ENCODE measurements at places on chromosomes 5 and 9.
A peak's percentile ranks its signal among the peaks of the same experiment; 100 is the strongest.

GRCh38 chr5:2186472-2187015, 303.8 kb upstream of the IRX4 start:
- no peak for DNase-seq

DNA sequence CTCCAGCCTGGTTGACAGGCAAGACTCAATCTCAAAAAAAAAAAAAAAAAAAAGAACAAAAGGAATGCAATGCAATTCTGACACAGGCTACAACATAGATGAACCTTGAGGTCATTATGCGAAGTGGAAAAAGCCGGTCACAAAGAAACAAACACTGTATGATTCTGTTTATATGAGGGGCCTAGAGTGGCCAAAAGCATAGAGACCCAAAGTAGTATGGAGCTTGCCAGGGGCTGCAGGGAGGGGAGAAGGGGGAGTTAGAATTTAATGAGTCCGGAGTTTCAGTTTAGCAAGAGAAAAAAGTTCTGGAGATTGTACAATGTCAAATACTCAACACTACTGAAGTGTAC, 33.2 kb upstream of the ASS1 start:
- no peak for DNase-seq

DNA sequence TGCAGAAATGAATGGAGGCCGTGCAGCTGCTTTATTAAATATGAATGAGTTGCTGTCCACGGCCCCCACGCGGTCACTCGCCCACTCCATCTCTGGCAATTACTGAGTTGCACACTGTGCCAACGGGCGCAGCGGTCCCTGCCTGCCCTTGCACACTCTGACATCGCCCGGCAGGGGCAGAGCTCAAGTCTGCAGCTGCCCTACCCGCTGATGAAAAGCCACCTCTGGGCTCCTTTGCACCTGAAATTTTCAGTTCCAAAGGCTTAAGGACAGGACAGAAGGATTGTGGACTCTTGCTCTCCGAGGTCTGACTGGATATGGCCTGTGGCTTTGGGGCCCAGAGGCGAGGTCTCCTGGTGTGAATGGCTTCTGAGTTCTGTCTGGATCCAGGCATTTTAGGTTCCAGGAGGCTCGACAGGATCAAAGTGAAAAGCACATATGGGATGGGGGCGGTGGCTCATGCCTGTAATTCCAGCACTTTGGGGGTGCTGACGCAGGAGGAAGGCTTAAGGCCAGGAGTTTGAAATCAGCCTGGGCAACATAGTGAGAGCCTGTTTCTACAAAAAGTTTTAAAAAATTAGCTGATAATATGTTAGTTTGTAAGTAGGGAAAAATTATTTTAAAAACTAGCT, 201.8 kb downstream of the PAX5 start:
- DNase-seq: no peak

DNA sequence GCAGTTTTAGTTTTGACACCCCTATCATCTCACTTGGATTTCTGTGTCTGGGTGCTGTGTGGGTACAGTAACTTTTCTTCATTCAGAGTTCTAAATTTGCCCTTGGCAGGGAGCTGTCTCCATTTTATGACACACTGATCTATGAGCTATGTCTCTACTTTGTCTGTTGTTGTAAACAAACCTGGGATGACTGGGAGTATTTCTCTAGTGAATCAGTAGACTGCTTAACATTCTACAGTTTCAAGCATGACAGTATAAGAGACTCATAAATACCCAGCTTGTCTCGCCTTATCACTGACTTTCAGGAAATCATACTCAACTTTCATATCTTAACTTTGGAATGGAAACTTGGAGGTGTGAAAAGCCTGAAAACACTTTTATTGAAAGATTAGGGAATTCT, 212.1 kb upstream of the NUDT12 start:
- peak; percentile 21 for DNase-seq

DNA sequence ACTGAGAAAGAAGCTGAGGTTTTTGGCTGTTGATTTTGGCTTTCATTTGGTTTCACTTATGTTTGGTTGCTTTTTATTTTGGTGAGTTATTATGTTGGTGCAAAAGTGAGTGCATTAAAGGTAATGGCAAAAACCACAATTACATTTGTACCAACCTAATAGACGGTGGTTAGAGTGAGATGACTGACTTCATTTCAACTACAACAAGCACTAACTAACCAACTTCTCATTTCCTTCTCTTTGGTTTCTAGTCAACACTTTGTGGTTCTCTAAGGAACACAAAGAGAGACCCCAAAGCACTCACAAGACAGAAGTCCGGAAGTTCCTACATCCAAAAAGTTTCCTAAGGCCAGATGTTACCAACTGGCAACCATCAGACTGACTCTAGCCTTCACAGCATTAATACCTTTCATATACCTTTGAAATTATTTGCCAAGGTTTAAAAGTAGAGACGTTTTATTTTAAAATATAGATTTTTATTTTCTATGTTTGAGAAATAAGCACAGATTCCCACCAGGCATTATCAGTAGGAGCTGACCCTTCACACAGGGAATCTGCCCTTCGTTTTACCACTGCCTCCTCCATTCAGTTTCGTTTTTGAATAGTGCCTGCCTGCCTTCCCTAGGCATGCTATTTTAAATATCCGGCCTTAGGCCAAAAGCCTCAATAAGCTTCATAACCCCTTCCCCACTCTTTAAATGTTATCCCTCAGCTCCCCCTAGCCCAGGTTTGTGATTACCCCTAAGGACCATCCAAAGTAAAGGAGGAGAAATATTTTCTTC, 301.1 kb upstream of the PTGER4 start:
- DNase-seq: no peak

GRCh38 chr5:150672237-150672883, 11.3 kb downstream of the MYOZ3 start:
- DNase-seq: peak; percentile 55

DNA sequence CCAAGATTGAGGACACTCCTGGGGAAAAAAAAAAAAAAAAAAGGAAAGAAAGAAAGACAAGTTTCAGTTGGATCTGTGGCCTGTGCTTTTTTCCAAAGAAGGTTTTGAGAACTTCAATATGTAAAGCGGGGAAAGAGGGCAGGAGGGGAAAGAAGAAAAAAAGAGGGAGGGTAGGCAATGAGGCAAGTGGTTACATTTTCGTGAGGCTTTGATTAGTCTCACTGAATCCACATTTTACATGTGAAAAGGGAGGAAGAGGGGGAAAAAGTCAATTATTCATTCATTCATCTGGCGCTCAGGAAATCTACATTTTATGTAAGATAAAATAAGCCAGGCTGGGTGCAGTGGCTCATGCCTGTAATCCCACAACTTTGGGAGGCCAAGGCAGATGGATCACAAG, 315.2 kb upstream of the PAPPA start:
- no peak for DNase-seq

DNA sequence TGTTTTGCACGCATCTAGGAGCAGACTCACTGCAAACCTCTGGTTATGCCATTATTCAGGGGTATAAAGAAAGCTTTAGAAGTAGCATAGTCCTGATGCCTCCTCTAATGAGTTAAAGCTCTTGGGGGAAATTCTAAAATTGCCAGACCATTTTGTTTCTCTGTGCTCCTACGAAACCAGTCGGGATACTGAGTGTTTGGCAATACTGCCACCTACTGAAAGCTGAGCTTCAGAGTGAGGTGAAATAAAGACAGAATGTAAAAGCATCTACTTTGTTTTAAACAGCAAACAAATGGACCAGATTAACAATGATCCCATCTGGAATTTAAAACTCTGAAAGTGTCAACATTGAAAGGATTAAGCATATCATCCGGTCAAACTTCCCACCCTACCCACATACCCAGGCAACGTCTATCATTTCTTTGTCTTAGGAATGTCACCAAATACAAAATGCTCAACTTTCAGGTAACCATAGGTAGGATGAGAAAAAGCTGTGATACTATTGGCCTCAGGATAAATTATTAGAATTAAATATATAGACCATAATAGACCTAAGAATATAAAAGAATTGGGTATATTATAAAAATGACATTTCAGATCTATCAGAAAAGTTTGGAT, 77.8 kb upstream of the SHISAL2B start:
- DNase-seq: peak; percentile 54

- peak; percentile 68 for DNase-seq
Measured at GRCh38 chr5:141513627-141514329, 24.9 kb downstream of the PCDHGC5 start.

DNA sequence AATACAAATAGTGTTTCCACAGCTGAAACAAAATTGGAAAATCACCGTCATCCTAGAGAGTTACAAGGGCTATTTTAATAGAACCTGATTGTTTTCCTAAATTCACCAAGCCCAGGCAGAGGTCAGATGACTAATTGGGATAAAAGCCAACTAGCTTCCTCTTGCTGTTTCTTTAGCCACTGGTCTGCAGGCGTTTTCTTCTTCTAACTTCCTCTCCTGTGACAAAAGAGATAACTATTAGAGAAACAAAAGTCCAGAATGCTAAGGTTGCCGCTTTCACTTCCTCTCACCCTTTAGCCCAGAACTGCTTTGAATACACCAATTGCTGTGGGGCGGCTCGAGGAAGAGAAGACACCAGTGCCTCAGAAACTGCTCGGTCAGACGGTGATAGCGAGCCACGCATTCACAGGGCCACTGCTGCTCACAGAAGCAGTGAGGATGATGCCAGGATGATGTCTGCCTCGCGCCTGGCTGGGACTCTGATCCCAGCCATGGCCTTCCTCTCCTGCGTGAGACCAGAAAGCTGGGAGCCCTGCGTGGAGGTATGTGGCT, at the start of gene TLR4:
Gene TLR4 (plus strand): TSS at position 380 of the 552 bp plus-strand sequence. CDS start 70 bp downstream, at position 450.
- peak; percentile 7 for DNase-seq

DNA sequence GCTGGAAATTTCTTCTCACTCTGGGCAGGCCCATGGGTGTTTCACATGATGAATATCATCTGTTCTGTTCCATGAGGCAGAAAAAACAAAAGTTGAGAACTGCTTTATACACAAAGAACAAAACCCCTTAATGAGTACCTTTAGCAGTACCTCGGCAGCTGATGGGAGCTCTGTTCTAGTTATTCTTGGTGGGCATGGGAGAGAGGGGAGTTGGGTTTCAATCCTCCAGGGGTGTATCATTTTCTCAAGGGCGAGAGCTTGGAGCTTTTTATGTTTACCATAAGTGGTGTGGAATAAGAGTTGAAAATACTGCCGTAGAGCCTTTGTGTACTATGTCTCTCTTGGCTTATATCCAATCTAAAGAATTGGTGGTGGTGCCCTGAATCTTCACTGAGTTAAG, 103.3 kb upstream of the ZNF608 start:
- no peak for DNase-seq

- no peak for DNase-seq
Measured at GRCh38 chr9:69951411-69951810, 92.2 kb upstream of the MAMDC2 start.

- DNase-seq: no peak
Measured at GRCh38 chr9:12737871-12738270, 36.9 kb upstream of the LURAP1L start.

DNA sequence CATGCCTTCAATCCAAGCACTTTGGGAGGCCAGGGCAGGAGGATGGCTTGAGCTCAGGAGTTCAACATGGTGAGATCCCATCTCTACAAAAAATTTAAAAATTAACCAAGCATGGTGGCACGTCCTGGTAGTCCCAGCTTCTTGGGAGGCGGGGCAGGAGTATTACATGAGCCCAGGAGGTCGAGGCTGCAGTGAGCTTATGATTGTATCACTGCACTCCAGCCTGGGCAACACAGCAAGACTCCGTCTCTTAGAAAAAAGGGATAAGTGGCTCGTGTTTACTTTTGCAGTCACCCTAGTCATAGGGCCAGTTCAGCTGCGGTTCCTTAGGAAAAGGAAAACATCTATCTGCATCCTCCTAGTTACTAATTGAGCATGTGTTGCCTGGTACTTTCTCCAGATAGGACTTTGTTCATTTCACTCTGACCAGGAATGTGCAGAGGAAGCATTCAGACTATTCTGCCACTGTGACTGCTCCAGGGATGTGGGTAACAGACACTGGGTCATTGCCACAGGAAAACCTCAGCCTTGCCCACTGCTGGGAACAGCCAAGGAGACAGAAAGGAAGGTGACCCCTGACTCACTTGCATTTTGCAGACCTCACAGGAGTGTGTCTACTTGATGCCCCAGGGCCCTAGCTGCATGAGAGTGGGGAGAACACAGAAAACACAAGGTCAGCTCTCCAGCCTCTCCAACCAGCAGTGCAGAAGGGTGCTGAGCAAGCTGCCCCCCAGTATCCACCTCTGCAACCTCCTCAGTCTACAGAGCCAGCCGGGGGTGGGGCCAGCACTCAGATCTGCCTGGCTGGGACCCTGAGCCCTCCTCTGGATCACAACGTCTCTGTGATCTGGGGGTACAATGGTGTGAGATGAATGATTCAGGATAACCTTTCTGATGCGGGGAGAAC, 33.9 kb upstream of the ALDH1B1 start:
- DNase-seq: no peak

All from AG08396 (cell line).